ENCODE measurements at places on chromosomes 3 and 15.

DNA sequence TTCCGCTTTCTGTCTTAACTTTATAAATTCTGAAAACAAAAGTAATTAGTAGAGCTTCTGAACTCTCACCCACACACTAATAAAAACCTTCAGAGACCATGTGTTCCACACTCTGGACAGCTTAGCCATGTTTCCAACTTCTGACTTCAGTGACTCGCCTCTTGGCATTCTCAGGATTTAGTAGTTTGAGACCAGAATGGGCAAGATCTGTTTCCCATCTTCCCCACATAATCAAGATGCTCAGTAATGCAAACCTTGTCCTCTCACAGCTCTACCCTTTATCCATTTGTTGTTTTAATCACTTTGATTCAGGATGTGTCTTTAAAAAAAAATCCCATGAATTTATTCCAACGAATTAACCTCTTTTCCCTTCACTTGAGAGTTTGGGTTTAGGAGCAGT is 166.6 kb upstream of the SLC24A5 start:
- no peak for DNase-seq

GRCh38 chr3:125375950-125376679 is 990 bp upstream of the ZNF148 start:
- DNase-seq = peak; percentile 9

GRCh38 chr3:99833617-99834205 is 16.0 kb downstream of the CMSS1 start:
- DNase-seq = no peak

DNA sequence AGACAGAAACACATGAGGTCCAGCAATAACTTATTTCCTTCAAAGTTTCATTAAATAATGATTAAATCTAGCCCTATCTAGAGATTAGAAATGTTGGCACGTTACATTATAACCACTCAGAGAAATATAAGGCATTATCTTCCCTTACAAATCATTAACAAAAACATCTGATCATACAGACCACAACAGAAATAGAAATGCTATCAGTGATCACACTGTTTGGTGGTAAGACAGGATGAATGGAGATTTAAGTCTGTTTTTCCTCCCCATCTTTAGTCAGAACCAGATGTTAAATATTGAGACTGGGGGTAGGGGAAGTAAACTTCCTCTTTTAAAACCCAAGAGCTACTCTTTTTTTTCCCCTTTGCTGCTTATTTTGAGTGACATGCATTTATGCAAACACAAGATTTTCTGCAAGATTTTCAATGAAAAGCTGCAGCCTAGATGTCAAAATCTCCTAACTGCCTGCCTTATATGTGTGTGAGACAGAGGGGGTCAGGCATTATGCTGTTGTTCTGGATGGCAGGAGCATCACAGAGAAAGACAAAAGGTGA is 70.4 kb downstream of the CBLB start:
- no peak for DNase-seq

GRCh38 chr15:30954674-30955073 is 36.8 kb downstream of the MTMR10 start:
- no peak for DNase-seq

DNA sequence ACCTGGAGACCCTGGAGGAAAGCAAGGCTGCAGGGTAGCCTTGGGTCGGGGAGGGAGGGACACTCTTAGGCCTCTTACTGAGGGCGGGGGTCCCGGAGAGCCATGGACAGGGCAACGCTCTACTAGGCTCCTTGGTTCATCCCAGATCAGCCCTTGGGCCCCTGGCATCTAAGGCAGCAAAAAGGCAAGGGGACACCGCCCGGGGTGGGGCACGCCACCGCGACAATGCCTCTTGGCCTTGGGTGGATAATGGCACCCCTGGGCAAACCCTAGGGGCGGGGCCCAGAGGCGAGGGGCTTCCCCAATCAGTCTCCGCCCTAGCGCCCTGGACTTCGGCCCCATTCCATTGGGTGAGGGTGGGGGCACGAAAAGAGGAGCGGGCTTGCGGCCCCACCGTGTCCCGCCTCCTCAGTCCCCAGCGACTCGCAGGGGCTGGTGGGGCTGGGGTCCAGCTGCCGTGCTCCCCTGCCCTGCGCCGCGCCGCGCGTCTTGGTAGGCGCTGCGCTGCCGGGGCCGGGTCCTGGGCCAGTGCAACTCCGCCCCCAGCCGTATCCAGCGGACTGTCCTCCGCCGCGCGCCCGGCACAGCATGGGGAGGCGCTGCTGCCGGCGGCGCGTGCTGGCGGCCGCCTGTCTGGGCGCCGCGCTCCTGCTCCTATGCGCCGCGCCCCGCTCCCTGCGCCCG is at the start of gene CHST13:
Gene CHST13, plus strand, starts transcription at position 411 of the 684 bp plus-strand sequence. Its CDS starts 178 bp downstream, at position 589.
- DNase-seq = peak; percentile 9

DNA sequence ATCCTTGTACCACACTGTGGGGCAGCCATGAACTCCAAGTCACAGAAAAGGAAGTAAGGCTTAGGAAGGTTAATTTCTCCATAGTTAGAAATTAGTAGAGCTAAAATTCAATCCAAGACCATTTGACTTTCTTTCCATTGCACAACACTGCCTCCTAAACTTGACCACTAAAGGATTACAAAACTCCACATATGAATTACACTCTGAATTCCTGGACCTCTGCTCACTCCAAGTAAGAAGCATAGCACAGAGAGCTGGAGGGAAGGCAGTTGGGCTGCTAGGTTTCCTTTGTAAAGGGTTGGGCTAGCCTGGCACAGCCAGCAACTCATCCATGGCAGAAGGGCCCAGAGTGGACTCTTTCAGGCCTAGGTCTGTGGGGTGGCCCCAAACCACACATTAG is 134.4 kb downstream of the MYLK start:
- DNase-seq = no peak

DNA sequence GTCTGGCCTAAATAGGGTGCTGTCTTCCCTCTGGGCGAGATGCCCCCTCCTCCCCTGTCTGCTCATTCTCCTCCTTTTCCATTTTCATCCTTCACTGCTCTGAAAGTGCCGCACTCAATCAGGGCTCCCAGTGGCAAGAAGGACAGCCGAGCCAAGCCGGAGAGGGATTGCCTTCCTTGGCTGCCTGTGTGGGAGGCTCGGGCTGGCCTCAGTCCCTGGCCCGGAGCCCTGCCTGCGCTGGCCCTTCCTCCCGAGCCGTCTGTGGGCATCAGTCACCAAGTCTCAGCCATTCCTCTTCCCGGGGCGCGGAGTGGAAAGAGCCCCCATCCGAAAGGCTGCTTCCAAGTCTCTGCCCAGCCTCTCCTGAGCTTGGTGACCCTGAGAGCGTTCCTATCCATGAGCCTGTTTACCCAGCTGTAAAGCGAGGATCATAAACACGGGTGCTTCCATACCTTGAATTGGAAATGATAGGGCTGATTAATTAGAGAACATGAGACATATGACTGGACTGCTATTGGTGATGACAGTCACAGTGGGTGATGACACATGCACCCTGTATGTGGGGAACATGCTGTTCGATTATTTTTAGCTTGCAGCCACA is 59.1 kb upstream of the TLE3 start:
- DNase-seq = no peak

DNA sequence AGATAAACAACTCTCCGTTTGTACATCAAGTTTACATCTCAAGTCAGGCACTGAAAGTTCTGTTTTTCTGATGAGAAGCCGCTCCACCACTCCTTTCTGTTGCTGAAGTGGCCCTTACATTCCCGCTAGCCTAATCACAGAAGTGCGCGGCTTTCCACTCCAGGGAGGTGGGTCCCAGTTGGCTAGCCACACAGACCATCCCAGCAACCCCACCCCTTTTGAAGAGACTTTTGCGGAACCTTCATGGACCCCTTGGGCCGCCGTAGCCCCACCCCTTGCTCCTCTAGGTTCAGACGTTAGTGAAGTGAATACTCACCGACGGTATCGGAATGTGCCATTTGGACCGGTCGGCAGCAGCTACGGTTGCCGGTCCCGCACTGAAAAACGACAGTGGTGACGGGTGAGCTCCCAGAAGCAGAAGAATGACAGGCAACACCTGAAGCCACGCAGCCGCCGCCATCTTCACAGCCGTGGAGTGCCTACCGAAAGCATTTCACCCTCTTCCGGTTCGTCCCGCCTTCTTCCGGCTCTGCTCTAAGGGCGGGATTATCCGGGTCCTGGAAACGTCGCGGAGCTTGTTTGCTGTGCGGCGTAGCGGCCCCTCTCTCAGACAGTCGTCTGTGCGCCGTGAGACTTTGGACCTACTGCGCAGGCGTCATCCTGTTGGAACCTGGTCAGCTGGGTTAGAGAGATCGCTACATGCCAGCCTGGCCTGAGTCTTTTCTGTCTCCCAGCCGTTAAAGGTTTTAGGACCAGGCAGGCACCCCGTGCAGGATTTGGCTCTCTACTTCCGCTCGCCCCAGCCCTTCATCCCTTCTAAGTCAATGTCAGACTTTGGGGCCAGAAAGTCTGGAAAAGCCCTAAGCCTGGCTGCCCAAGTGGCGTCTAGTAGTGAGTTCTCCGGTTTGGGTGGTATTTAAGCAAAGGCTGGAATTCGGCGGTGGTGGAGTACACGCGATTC is at the start of the genes GANC and TMEM87A:
Gene GANC, plus strand, starts transcription at position 263 of the 961 bp plus-strand sequence. CDS start 1,281 bp downstream, outside the sequence.
Gene TMEM87A, minus strand, starts transcription at position 495 of the 961 bp plus-strand sequence. Its CDS starts 35 bp downstream, at position 460.
- DNase-seq = peak; percentile 93

- no peak for DNase-seq
Measured at GRCh38 chr3:9955611-9956352, 3.6 kb upstream of the PRRT3 start.

DNA sequence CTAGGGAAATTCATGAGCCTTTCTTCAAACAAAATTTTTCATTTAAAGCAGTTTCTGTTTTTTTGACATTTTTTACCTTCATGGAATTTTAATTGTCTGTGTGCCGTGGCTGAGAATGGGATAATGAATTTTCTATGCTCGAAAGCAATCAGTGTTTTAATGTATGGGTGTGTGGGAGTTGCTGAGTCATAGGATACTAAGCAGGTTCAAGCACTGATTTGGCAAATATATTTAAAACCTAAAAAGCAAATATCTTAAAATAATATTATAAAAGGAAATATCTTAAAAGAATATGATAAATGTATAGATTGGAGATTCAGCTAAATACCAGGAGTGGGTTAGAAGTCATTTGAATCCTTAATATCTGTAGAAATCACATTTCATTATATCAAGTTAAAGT is 173.6 kb upstream of the LRRFIP2 start:
- DNase-seq = no peak
